ENCODE measurements at places on chromosomes 2 and 18.

DNA sequence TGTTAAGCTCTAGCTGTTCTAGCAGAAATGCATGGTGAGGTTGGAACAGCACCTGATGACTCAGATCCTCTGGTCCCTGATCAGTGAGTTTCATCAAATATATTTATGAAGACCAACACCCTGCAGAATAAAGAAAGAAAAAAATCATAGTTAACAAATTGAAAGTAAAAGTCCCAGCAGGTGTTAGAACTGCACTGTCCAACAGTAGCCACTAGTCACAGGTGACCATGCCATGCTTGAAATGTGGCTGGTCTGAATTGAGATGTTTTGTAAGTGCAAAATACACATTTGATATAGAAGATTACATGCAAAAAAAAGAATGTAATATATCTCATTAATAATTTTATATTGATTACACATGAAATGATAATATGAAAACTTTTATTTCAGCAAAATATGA lies 1010.7 kb upstream of the ZEB2 start:
- DNase-seq = no peak

DNA sequence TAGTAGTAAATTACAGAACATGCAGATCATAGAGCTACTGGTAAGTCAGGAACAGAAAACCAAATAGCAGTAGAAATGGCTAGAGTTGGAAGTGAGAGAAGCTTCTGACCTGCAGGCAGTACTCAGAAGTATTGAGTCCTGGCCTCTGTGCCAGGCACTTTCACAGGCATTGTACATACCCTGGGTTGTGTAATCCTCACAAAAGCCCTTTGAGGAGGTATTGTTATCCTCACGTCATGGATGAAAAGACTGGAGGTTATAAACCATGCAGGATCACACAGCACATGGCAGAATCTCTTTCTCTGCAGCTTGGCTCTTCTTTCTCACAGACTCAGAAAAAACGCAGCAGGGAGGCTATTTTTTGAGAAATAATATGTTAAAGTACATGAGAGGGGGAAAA lies 789.3 kb upstream of the FAM98A start:
- DNase-seq = no peak

DNA sequence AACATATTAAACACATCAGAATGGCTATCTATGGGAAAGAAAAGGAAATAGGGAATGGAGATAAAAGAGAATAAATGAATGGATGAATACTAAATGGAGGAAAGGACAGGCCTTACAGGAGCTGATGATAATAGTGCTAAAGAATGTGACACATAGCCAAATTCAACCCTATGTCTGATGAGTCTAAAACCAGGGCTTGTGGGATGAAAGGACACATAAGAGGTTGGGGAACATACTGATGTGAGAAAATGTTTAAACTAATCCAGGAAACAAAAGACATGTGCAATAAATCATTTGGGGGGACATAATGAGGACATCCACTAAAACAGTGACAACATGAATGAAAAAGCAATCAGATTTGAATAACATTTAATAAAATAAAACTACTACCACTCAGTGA lies 120.0 kb downstream of the DYM start:
- DNase-seq = no peak

GRCh38 chr18:49230326-49230725 lies 230.1 kb downstream of the DYM start:
- DNase-seq = no peak

GRCh38 chr2:40741532-40741931 lies 289.6 kb upstream of the SLC8A1 start:
- no peak for DNase-seq

GRCh38 chr18:10421859-10422258 lies 32.6 kb upstream of the APCDD1 start:
- no peak for DNase-seq

DNA sequence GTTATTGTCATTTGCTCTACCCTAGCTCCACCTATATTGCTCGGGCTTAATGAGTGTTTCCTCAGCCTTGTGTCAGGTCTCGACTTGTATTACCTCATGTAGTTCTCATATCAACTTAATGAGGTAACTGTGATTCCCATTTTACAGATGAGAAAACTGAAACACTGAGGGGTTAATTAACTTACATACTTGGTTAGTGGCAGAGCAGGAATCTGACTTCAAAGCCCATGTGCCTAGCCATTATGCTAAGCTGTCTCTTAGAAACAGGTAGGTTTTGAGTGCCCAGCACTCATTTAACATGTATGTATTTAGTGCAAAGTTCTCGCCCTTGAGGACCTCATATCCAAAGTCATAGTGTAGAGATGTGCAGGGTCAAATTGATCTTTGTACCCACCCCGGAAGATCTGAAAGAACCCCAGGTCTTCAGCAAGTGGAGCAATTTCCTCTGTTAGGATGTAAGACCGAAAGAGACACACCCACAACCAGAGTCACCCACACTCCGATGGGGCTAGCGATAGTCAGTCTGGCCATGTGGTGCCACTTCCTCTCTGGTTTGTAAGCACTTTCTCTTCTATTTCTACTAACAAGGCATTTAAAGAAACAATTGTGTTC lies 121.0 kb upstream of the SLC39A10 start:
- no peak for DNase-seq

GRCh38 chr2:27621524-27621923 lies 7.3 kb downstream of the CCDC121 start:
- DNase-seq = no peak

DNA sequence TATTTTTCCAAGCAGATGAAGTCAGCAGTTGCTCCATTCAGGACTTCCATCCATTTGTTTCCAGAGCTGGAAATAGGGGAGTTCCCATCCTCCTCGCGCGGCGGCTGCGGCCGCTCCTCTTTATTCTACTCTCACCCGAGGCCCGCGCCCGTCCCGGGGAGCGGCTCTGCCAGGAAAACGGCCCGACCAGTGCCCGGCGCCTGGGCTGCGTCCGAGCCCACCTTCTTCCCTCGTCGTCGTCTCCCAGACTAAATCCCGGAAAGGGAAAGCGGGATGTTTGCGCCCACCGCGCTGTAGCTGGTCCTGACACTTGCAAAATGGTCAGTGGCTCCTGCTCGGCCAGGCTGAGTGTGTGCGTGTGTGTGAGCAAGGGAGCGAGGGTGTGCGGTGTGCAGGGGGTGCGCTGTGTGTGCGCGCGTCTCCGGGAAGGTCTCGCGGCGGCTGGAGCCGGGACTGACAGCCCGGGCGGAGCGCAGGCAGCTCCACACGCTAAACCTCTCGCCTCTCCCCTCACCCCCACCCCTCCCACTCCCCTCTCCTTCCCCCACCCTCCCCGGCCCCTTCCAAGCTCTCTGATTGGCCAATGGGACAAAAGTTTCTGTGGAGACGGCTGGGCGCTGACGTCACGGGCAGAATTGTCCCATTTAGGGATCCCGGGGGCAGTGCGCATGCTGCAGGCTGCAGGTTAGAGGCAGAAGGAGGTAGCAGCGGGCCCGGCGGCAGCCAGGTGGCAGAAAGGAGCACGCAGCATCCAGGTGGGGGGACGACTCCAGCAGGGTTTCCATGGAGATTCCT lies at the start of gene NOL4:
TSS of gene NOL4 (minus strand) at position 491 of the 795 bp plus-strand sequence. CDS start 1,660 bp downstream, outside the sequence.
- peak; percentile 97 for DNase-seq

DNA sequence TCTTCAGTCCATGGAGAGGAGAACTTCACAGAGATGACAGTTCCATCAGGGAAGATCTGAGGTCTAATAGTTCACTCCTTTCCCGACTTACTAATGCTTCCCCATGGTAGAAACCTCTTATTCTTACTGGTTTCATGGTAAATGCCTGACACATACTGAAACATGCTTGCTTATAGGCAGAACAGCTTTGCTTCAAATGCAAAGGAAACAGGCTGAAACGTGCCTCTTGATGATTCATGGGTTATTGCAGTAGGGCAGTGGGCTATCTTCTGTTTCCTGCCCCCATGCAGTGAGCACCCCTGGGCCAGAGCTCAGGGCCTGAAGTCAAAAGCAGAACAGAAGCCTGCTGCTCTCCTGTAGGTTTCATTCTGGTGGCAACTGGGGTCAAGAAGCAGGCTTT lies 223.5 kb downstream of the RDH14 start:
- no peak for DNase-seq

GRCh38 chr2:222945887-222946286 lies 85.1 kb downstream of the ACSL3 start:
- no peak for DNase-seq

DNA sequence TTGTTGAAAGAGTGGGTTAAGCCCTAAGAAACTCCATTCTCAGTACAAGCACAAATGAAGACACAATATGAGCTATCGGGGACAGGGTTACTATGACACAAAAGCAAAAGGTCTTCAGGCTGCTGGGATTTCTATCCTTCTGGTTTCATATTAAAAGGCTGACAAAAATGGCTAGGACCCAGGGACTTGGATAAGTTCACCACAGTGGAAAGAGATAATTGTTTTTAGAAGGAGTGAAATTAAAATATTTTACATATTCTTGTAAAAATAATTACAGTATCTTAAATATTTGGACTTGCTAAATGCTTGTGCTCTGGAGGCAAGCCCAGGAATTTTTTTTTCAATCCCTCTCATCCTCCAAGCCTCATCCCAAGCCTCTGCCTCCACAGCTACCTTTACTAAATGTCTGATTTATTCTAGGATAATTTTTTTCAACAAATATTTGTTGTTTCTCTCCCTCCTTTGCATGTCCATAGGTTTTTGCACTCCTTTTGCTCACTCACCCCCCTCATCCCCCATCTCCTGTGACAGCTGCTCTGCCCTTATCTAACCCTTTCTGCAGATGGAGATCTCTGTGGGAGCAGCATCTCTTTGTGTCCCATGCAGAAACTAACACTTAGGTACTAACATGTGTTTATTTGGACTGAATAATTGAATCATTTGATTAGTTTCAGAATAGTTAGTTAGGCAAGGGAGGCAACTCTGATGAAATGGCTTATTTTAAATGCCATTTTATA lies 47.8 kb upstream of the NABP1 start:
- DNase-seq = no peak

DNA sequence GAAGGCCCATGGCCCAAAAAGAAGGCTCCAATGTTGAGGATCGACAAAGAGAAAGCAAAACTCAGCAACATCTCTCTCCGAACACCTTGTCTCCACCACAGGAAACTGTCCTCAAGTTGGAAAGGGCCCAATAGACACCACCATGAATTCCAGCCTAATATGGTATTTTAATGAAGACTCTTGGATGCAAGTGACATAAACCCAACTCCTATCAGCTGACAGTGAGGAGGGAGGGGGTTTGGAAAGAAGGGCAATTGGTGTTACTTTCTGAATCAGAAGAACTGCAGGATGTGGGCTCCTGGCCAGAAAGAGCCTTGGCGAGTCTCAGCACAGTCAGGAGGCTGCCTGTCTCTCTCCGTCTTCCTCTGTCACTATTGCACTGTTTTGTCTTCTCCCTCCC lies 40.3 kb upstream of the SIGLEC15 start:
- DNase-seq = no peak

GRCh38 chr2:56244911-56245530 lies 61.2 kb downstream of the CCDC85A start:
- no peak for DNase-seq

DNA sequence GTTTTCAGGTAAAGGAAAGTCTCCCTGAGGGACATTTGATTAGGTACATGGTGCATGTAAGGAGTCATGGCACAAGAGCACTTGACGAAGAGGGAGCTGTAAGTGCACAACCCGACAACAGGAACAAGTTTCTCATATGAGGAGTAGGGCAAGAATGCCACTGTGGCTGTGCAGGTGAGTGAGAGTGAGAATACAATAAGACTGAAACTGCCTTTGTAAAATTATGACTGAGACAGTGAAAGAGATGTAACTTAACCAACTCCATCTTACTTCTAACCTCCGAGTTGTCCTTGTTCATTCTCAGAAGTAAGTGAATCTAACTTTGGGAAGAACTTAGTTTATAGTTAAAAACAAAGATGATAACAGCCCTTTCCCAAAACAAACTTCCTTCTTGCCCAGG lies 1025.8 kb upstream of the CNTNAP5 start:
- no peak for DNase-seq

- no peak for DNase-seq
Observed at GRCh38 chr2:38439863-38440262, 62.8 kb upstream of the ATL2 start.

GRCh38 chr18:56606618-56607017 lies 31.8 kb downstream of the TXNL1 start:
- no peak for DNase-seq

DNA sequence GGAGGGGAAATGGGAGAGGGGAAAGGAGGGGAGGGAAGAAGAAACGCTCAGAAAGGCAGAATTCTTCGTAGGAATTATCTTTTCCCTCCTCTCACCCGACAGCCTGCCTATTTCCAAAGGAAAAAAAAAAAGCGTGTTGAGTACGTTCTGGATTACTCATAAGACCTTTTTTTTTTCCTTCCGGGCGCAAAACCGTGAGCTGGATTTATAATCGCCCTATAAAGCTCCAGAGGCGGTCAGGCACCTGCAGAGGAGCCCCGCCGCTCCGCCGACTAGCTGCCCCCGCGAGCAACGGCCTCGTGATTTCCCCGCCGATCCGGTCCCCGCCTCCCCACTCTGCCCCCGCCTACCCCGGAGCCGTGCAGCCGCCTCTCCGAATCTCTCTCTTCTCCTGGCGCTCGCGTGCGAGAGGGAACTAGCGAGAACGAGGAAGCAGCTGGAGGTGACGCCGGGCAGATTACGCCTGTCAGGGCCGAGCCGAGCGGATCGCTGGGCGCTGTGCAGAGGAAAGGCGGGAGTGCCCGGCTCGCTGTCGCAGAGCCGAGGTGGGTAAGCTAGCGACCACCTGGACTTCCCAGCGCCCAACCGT lies at the start of gene GAD1:
TSS of gene GAD1 (plus strand) at position 384 of the 589 bp plus-strand sequence. CDS start 1,705 bp downstream, outside the sequence.
- peak; percentile 87 for DNase-seq

DNA sequence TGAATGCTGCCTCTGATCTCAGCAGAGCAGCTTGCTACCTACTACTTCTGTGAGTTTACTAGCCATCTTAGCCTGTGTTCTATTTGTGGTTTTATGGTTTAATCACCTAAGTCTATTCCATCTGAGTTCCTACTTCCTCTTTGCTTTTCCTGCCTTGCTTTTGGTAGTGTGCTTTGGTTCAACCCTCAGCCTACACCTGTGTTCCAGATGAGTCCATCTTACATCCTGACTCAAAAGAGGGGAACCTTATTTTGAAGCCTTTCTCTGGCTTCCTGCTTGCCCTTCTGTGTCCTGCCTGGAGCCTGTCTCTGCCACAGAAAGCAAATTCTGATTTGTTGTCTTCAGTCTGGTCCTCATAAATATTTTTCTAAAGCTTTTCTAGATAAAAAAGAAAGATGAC lies 530.3 kb upstream of the MEX3C start:
- no peak for DNase-seq

GRCh38 chr2:141079231-141079630 lies 1051.6 kb downstream of the LRP1B start:
- no peak for DNase-seq

DNA sequence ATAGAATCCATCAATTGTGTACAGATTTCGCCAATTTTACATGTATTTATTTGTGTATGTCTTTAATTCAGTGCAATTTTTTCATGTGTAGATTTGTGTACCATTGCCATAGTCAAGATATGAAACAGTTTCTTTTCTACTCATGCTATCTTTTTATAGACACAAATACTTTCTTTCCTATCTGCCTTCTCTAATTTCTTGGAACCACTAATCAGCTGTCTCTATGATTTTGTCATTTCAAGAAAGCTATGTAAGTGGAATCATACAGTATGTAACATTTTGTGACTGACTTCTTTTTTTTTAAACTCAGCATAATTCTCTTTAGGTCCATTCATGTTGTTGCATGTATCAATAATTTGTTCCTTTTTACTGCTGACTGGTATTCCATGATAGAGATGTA lies 33.3 kb downstream of the KIAA1328 start:
- DNase-seq = no peak

Measured in NCI-H2171 (cell line).